ENCODE measurements at places on chromosomes 16 and 17. TPM values are rescaled to one million over a fixed set of nuclear protein-coding genes. Genes with fewer than 3 reads are reported as not detected.

ZG16 gene
- not detected for polyA plus RNA-seq

CACNG3 gene
- not detected for polyA plus RNA-seq

ZNF207 gene
- polyA plus RNA-seq = 141 TPM

GDPD1 gene
- 2.6 TPM for polyA plus RNA-seq

FBXO31 gene
- polyA plus RNA-seq = 22.1 TPM

ATP2A3 gene
- 155 TPM for polyA plus RNA-seq

SULT1A2 gene
- polyA plus RNA-seq = not detected

EPN3 gene
- not detected for polyA plus RNA-seq

VTN gene
- polyA plus RNA-seq = not detected

KRT14 gene
- polyA plus RNA-seq = not detected

All from IgD-negative memory B cell (primary cell).